ENCODE measurements at places on chromosomes 6 and 20.

GRCh38 chr6:33339193-33339592 is 21.6 kb upstream of the ZBTB22 start:
- no peak for DNase-seq

GRCh38 chr6:56199956-56200355 is 47.4 kb downstream of the COL21A1 start:
- DNase-seq: no peak

DNA sequence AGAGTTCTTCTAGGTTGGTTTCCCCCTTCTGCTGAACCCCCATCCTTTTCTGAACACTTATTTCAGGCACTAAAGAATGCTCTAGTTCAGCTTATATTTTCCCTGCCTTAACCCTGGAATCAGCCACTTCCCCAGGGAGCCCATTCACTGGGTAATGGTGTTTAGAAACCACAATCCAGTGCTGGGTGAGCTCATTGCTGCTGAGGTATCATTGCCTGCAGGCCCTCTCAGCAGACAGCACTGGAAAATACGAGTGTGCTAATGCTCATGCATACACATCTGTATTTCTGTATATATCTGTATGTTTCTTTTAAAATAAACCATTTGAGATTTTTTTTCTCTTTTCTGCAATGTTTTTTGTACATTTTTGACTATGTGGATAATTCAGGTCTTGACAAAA is 27.0 kb downstream of the OSBPL2 start:
- DNase-seq: no peak

DNA sequence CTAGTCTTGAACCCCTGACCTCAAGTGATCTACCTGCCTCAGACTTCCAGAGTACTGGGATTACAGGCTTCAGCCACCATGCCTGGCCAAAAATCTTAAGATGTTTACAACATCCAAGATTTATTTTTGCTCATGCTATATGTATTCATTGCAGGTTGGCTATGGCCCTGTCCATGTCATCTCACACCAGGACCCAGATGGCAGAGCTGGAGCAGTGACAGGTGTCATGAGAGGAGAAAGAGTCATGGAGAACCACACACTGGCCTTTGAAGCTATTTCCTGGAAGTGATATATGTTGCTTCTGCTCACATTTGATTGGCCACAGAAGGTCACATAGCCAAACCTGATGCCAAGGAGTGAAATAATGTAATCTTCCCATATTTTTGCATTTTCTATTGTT is 13.8 kb upstream of the DDR1 start:
- no peak for DNase-seq

GRCh38 chr6:79158856-79159516 is 75.5 kb downstream of the HMGN3 start:
- no peak for DNase-seq

DNA sequence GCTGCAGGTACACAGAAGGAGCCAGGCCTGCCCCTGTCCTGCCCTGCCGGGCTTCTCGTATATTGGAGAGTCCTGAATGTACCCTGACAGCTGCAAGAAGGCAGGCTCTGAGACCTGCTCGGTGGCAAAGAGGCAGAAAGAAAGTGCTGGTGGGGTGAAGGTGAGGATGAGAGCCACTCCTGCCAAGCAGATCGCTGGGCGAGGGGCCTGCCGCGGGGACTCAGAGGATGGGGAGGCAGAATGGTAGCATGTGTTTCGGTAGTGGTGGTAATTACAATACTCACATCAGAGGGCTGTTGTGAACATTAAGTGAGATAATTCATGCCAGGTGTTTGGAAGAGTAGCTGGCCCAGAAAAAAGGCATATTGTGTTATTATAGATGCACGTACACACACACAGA is 56.6 kb upstream of the SLC22A23 start:
- DNase-seq: no peak

DNA sequence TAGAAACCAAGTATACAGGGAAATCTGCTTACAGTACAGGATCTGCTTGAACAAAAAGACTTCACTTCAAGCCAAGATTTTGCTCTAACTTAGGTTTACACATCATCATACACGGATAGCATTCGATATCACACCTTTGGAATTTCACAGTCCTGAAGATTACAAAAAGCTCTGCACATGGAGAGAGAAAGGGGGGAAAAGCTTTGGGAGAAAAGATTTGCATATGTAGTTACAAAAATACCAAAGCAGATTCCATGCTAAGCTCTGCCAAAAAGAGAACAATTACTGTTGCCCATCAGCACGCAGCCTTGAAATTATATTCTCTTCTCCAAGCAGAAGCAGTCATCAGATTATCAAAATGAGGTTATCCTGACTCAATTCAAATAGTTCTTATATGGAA is 62.0 kb downstream of the HIVEP2 start:
- no peak for DNase-seq

DNA sequence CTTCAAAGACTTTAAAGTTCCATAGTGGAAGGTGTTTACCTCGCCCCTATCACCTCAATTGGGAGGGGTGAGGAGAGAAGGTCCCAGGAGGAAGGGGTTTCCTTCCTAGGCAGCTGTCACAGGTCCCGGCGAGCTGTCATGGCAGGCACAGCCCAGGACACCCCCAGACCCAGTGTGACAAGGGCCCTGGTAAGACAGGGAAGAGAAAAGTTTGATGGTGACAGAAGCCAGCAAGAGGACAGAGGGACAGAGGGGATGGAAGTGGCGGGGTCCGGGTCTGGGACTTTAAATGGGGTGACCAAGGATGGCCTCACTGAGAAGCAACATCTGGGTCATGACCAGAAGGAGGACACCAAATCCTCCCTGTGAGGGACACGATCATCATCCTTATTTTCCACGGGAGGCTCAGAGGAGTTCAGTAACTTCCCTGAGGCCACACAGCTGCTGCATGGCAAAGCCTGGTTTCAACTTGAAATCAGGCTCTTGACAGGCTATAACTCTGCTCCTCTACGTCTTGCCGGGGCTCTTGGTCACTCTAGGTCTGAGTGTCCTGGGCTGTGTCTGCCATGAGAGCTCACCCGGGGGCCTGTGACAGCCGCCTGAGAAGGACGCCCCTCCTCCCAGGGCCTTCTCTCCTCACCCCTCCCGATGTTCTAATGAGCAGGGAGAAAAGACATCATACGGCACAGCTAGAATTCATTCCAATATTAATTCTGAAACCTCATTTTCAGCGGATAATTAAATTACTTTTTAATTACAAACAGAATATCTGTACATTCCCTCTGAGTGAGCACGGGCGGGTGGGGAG is 222.2 kb downstream of the PREX1 start:
- DNase-seq: no peak

DNA sequence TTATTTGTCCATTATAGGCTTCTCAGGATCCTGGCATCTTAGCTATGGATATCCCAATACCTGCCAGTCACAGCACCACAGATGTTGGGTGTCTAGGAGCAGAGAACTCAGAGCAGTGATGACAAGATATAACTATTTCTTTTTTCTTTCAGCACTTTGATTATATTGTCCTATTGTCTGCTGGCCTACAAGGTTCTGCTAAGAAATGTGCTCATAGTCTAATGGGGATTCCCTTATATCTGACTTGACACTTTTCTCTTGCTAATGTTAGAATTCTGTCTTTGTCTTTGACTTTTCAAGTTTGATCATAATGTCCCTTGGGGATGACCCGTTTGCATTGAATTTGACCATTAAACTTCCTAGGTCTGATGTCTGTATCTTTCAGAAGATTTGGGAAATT is 270.4 kb downstream of the OGFRL1 start:
- no peak for DNase-seq

DNA sequence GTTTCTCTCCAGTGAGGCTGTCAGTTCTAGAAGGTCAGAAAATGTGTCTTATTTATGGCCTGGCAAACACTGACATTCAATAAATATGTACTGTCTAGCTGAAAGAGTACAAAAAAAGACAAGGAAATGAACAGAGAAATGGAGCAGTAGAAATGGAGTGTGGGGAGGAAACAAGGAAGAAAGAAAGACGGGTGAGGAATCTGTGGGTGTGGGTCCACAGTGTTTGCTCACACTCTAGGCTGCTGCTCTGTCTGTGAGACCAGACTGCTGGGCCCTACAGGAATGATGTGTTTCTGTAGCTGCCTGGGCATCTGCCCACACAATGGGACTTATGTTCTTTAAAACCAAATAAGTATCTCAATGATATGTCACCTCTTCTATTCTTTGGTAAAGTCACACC is 114.2 kb downstream of the MOXD1 start:
- DNase-seq: no peak
